Activated T-helper 2 cell treated with anti-CD3 and anti-CD28 coated beads, Interferon-gamma antibody, Interleukin-2, Interleukin-4, amounts not matched to agents 10 μg/mL and 5 μg/mL and 100 μg/mL, durations not matched to agents 14 hours and 24 hours and 36 hours (primary cell): ENCODE measurements at places on chromosomes 12 and 14. TPM values are rescaled to one million over a fixed set of nuclear protein-coding genes. Genes with fewer than 3 reads are reported as not detected.

The SPIC gene
- total RNA-seq, result not detected in 2 replicates

The NACA gene
- total RNA-seq, result 1,037 and 1,093 TPM in 2 replicates

The RND1 gene
- 3.5 and 4.7 TPM in 2 replicates for total RNA-seq

The CLEC1A gene
- total RNA-seq, result not detected in 2 replicates

The LRRC10 gene
- not detected in 2 replicates for total RNA-seq

The VWF gene
- not detected in 2 replicates for total RNA-seq

The CPNE6 gene
- not detected in 2 replicates for total RNA-seq

The SSPN gene
- total RNA-seq, result not detected in 2 replicates

The LAG3 gene
- total RNA-seq, result 215 and 223 TPM in 2 replicates

The C1QL4 gene
- total RNA-seq, result not detected in 2 replicates

The PSME1 gene
- total RNA-seq, result 340 and 342 TPM in 2 replicates

The PARP2 gene
- 31.2 and 31.5 TPM in 2 replicates for total RNA-seq

The YY1 gene
- total RNA-seq, result 105 TPM in 2 replicates

The BAZ1A gene
- 81.7 and 85.7 TPM in 2 replicates for total RNA-seq

The KRT80 gene
- not detected in 2 replicates for total RNA-seq

The SDSL gene
- total RNA-seq, result 0.46 and 0.67 TPM in 2 replicates

The FAR2 gene
- 3.8 and 4.3 TPM in 2 replicates for total RNA-seq

The DNAJC22 gene
- total RNA-seq, result 0.09 TPM in 1 of 2 replicates, not detected in the other

The TCL1B gene
- not detected in 2 replicates for total RNA-seq

The MMP17 gene
- 0.25 and 0.62 TPM in 2 replicates for total RNA-seq

The GARIN6 gene
- not detected in 2 replicates for total RNA-seq

The GPD1 gene
- 0.76 and 0.87 TPM in 2 replicates for total RNA-seq

The STYK1 gene
- not detected in 2 replicates for total RNA-seq

The FOXA1 gene
- total RNA-seq, result 0.11 TPM in 1 of 2 replicates, not detected in the other

The KRT79 gene
- not detected in 2 replicates for total RNA-seq

The GLRX5 gene
- total RNA-seq, result 32.4 and 39.4 TPM in 2 replicates
